Germinal center (tissue), 1 donor: ENCODE measurements at places on chromosomes 16 and 17.

- DNase-seq, result no peak
Observed at GRCh38 chr16:68724797-68725196, 12.3 kb upstream of the CDH1 start.

DNA sequence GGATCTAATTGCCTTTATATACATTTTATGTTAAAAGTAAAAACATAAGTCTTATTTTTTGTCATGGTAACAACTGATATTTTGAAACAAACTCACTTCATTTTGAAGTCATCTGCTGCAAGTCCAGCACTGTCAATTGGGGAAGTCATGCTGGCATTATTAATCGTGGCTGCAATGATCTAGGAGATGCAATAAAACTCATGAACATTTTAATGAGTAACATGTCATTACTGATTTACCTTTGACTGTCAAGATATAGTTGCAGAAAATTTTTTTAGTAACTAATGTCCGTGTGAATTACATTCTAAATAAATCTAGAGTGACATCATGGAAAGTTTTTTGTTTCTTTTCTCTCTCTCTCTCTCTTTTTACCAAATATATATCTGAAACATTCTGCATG lies 17.3 kb upstream of the KRT24 start:
- no peak for DNase-seq

- peak; percentile 14 for DNase-seq
Observed at GRCh38 chr16:75402821-75403475, 30.4 kb downstream of the CFDP1 start.

- DNase-seq, result no peak
Observed at GRCh38 chr17:61280338-61280737, 119.3 kb upstream of the TBX2 start.

GRCh38 chr16:67546091-67546501 lies 16.2 kb upstream of the CTCF start:
- DNase-seq, result no peak
